ENCODE measurements at places on chromosomes 6 and 20.

DNA sequence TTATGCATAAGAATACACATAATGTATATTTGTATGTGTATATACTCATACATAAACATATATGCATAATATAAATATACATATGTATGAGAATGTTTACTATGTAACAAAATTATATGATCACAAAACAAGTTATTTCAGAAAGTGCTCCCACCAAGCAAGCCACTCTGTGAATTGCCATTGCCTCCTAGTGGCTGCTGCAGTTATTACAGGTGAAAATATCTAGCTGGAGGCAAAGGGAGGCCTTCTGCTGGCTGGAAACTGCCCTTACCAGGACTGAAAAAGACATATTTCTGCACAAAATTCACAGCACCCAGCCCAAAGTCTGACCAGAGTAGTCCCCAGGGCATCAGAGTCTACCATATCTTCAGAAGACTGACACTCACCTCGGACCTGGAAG, 14.4 kb upstream of the ADAM33 start:
- ATAC-seq: no peak

GRCh38 chr6:11766043-11766442, 12.6 kb downstream of the ADTRP start:
- ATAC-seq: no peak

GRCh38 chr6:55777469-55777868, 97.9 kb downstream of the BMP5 start:
- no peak for ATAC-seq

DNA sequence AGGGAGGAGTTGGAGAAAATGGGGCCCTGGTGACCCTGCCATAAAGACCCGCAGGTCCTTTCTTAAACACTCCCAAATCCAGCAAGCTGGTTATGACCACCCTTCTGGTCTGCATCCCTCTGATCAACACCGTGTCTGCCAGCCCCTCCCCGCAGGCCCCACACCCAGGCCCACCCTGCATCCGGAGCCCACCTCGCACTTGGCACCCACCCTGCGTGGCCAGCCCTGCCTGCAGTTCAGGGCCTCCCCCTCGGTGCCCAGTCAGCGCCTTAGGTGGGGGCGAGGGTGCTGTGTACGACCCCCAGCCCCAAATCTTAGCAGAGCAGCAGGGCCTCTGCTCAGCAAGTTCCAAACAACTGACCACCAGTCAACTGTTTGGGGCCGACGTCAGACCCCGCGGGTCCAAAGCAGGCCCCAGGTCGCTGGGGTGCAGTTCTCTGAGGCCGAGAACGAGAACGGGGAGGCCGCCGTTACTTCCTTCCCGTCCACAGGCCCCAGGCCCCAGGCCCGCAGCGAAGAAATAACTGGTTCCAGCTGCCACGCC, 1.2 kb downstream of the ACSS1 start:
- ATAC-seq: no peak

DNA sequence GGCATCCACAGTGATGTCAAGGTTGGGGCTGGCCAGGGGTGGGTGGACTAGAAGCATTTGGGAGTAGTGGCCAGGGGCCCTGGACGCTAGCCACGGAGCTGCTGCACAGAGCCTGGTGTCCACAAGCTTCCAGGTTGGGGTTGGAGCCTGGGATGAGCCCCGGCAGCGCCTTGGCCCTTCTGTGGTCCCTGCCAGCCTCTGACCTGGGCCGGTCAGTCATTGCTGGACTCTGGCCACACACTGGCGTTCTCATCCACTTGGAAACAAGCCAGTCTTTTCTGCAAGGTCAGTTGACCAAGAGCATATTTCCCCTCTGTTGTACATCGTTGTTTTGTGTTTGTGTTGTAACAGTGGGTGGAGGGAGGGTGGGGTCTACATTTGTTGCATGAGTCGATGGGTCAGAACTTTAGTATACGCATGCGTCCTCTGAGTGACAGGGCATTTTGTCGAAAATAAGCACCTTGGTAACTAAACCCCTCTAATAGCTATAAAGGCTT, 8.4 kb downstream of the PSMA7 start:
- ATAC-seq: no peak
